ENCODE measurements at places on chromosomes 5 and 9.
A peak's percentile ranks its signal among the peaks of the same experiment; 100 is the strongest.

- DNase-seq, result no peak
Observed at GRCh38 chr5:154646745-154647113, 108.4 kb upstream of the LARP1 start.

- DNase-seq, result no peak
Observed at GRCh38 chr9:129962889-129963703, 79.9 kb downstream of the FNBP1 start.

DNA sequence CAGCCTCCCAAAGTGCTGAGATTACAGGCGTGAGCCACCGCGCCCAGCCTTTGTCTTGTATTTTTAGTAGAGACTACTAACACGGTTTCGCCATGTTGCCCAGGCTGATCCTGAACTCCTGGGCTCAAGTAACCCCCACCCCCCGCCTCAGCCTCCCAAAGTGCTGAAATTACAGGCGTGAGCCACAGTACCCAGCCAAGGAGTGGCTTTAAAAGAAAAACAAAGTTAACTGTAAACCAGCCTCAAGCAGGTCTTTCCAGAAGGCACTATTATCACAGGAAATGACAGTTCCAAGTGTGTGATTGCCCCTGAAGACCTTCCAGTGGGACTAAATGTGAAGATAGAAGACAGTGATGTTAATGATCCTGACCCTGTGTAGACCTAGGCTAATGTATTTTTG is 31.1 kb downstream of the SIL1 start:
- DNase-seq, result no peak

- DNase-seq, result no peak
Observed at GRCh38 chr9:136059851-136060670, 35.0 kb downstream of the NACC2 start.

DNA sequence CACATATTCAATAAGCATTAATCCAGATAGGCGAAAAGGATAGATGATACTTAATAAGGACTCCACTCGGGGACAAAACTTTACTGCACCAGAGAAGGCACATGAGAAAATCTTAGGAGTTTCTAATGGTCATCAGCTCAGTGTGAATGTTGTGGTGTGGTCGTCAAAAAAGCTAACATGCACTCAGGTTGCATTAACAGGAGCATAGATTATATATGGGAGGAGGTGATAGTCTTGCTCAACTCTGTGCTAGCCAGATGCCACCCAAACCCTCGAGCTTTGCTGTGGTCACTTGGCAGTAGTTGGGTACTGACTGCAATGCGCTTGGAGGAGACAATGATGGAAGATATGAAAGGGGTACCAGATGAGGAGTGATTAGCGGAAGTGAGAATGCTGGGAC is 8.6 kb upstream of the COL27A1 start:
- DNase-seq, result no peak

DNA sequence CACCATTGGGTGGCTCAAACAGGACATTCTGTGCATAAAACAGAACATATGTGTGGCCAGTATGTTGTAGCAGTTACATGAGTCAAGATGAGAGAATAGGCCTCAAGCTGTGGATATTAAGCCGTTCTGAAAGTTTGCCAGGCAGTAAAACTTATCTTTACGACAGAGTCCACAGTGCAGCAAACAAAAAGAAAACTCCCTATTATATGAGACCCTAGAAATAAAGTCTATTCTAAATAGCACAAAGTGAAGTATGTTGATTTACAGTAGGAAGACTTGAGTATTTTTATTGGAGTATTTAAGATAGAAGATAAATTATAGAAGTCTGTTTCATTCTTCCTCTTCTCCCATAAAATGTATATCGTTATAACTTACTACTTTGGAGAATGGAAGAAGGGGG is 271.5 kb downstream of the ADGRV1 start:
- DNase-seq, result no peak

DNA sequence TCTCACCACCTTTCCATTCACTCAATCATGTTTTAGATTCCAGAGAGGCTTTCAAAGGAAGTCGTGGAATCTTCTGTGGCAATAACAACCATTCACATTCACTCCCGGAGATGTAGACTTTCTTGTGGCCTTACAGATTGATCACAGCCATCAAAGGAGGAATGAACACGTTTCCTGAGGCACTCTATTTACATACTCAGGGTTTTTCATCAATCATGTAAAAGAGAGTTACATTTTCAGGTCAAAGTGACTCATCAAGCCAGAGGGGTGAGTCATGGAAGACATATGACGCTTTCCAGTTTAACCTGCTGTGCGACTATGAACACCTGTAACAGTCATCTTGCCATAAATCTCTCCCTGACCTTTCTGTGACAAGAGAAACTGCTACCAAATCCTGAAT is 39.3 kb upstream of the RAD23B start:
- peak; percentile 66 for DNase-seq
